ENCODE measurements at places on chromosomes 16 and 17.

DNA sequence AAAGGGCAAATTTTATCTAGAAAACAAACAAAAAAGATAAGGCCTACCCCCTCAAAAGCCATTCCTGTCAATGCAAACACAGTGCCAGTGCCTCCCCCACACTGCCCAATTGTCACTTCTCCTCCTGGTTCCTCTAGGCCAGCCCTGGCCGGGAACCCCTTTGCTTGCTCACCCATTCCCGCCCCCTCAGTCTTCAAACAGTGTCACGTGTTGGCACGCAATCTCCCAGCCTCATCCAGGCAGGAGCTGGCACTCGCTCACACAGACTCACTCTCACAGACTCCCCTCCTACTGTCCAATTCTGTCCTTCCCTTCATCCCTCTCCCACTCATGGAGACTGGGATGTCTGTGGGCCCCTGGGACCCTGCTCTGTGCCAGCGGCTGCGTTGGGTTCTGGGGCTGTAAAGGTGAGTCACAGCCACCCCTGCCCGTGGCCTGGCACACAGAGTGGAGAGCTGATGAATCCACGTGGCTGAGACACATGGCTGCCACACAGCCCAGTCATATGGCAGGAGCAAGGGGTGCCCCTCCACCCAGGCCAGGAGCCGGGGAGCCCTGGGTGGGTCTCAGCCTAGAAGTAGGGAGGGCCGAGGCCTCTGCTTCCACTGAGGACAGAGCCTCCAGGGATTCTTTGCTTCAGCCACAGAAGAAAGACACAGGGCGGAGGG is 54.8 kb downstream of the VAC14 start:
- no peak for DNase-seq

GRCh38 chr16:3998793-3999478 is 117.3 kb downstream of the ADCY9 start:
- no peak for DNase-seq

DNA sequence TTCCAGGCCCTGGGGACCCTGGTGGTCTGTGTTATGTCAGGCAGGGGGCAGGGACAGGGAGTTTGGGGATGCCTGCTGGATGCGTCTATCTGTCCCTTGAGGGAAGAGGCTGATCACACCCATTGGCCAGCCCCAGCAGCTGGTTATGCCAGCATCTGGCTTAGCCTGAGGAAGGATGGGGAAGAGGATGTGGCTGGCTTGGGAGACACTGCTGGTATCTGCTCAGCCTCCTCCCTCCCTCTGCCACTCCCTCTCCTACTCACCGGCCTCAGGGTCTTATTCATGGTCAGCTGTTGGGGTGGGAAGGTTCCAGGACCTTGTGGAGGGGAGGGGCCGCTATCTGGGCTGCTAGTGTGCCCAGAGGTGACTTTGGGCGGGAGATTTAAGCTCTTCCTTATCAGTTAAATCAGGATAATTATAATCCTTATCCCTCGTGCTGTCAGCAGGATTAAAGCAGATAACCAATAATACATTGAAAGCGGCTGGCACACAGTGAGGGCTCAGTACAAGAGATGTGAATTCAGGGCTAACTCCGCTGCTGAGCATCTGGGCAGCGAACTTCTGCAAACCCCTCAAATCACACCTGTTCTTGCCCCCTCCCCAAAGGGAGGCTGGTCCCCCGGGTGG is 36.0 kb upstream of the MLKL start:
- DNase-seq, result no peak

- no peak for DNase-seq
Observed at GRCh38 chr16:17368446-17368845, 102.3 kb downstream of the XYLT1 start.

GRCh38 chr16:57531635-57532265 is 4.6 kb downstream of the CCDC102A start:
- no peak for DNase-seq

- DNase-seq, result no peak
Observed at GRCh38 chr16:49620869-49621240, 235.1 kb downstream of the ZNF423 start.

DNA sequence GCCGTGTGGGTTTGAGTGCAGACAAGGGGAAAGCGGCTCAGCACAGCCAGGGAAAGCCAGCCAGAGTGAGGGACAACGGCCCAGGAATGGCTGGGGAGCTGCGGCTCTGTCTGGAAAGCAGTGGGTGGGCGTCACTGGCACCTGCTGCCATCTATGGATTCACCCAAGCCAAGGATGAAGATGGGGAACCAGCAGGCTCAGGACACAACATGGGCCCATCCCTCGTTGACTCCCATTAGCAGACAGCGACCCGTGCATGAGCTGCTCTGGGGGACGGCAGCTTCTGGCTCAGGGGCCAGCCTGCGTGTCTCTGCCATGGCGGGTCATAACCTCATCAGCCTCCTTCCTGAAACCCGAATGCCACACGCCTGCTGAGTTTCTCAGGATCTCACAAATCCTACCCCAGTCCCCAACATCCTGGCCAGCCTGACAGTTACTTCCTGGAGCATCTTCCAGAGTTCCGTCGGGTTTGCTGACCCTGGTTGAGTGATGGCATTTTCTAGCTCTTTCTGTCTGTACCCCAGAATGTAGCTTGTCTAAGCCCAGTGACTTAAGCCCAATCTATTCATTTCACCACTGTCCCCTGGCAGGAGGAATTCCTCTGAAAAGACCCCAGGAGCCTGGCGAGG is 50.7 kb downstream of the SLC7A5 start:
- no peak for DNase-seq

- DNase-seq, result no peak
Observed at GRCh38 chr16:1427473-1428461, 3.1 kb upstream of the PERCC1 start.

DNA sequence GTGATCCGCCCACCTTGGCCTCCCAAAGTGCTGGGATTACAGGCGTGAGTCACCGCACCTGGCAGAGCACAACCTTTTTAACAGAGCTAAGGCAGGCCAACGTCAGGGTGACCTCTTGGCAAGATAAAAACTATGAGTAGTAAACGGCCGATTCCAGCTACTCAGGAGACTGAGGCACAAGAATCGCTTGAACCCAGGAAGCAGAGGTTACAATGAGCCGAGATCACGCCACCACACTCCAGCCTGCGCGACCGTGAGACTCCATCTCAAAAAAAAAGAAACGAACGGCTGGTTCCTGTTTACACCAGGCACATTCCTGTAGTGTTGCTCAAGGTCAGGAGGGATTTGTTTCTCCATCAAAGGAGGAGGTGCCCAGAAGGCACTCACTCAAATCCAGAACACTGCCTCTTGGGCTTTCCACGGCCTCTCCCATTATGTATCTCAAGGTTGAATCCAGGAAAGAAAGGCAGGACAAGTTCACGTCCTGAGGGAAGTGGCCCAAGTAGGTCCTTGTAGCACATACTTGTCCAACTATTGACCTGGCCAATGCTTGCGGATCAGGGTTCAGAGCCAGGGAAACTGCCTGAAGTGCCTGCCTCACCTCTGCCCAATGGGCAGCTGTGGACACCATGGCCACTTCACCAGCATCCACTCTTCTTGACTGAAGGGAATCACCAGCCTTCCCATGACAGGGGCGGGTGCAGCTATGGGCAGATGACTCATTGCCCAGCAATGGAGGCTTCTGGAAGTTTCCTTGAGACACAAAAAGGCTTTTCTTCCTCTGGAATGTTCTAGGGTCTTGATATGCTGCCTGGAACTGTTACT is 13.5 kb downstream of the KNOP1 start:
- no peak for DNase-seq

- no peak for DNase-seq
Observed at GRCh38 chr17:75386430-75386829, 19.0 kb downstream of the GRB2 start.

DNA sequence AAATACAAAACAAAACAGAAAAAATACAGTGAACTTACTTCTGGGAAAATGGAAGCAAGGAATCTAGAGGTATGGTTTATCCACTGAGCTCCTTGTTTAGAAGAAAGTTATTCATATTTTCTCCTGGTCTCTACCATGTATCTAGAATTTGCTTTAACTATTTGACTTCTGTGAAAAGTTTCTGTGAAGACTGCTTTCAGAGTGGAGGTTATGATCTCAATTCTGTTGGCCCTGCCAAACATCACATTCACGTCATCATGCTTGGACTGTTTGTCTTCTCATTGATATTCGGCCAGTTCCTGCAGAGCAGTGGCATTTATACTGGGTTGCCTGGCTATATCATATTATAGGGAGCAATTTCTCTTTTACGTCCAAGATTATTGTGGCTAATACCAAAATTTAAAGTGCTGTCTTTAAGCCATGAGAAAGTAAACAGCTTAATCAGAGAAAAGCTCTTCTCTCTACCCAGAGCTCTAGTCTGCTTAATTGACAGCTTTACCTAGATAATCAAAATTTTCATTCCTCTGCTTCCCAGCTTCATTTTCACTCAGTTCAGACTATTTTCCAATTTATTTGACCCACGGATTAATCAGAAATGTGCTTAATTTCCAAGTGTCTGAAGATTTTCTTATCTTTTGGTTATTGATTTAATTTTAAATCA is at the start of gene ABCA8:
TSS of gene ABCA8 (minus strand) at position 212 of the 661 bp plus-strand sequence. CDS start 13,358 bp downstream, outside the sequence.
- DNase-seq, result no peak

DNA sequence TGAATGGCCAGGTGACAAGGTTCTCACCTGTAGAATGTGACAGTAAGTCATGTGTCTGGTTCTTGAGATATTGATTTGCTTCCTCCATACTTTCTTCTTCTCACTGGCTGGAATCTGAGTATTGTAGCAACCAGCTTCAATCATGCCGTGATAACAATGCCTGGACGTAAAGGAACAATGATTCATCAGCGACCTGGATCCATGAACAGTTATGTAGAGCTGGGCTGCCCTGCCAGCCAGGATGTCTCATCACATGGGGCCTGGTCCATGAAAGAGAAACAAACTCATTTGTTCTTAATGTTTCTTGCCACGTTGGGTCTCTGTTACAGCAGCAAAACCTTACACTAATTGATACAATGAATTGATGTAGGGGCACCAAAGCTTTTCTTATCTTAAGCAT is 627.2 kb downstream of the TOX3 start:
- no peak for DNase-seq

GRCh38 chr17:65630502-65630901 is 69.1 kb upstream of the AXIN2 start:
- no peak for DNase-seq

DNA sequence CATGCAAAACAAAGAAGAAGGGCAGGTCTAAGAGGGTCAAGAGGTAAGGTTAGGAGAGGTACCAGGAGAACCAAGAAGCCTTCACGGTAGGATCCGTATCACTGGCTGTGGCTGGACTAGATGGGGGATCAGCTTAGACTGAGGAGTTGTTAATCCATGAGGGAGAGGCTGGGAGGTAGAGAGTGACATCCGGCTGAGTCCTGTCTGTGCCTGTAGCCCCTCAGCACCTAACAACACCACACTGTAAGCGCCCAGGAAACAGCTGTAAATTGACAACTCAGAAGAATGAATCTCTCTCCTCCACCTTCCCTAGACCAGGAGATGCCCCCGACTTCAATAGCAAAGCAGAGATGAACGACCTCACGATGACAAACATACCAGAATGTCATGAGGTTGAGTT is 199.4 kb upstream of the RPL38 start:
- no peak for DNase-seq

GRCh38 chr16:47905771-47906170 is 250.0 kb downstream of the ABCC12 start:
- no peak for DNase-seq

DNA sequence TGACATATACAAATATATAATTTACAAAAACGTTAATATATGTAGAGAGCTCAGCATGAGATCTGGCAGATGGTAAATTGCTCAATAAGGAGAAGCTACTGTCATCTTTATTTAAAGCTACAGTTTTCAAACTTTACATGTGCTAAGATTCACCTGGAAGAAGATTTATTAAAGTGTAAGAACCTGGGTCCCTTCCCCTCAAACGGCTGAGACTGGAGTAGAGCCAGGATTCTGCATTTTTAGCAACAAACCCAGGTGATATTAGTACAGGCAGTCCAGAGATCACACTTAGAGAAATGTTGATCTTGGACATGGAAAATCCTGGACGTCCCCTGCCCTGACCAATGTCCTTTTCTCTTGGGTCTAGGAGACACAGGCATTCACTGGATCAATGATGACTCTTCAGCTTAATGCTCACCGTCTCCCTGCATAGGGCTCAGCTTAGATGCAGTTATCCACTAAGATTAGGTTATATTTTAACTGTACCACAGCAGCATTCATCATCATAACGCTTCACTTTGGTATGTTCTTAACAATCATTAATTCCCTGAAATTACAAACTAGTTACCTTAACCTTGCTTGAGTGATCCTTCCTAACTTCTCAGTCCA is 20.4 kb downstream of the CDR2 start:
- DNase-seq, result no peak

Data from KG1 (cell line).